Kidney (tissue), 22 donors: ENCODE measurements at places on chromosomes 13 and 19. TPM values are rescaled to one million over a fixed set of nuclear protein-coding genes. Genes with fewer than 3 reads are reported as not detected.
A peak's percentile ranks its signal among the peaks of the same experiment; 100 is the strongest.

The ZNF878 gene
- total RNA-seq: 0.60 TPM

The PTH2 gene
- total RNA-seq: not detected

The PTOV1 gene
- total RNA-seq: 118 TPM

The FLT3 gene
- 2.9 TPM for total RNA-seq

The CYP2S1 gene
- total RNA-seq: 2.0 TPM

The HCST gene
- total RNA-seq: 16.7 TPM

The MARK4 gene
- 29.7 TPM for total RNA-seq

The N4BP2L1 gene
- total RNA-seq: 14.5 TPM

The UBA52 gene
- total RNA-seq: 828 TPM

The FAM32A gene
- 53.5 TPM for total RNA-seq

The NPAS1 gene
- 0.38 TPM for total RNA-seq

The CGB7 gene
- not detected for total RNA-seq

DNA sequence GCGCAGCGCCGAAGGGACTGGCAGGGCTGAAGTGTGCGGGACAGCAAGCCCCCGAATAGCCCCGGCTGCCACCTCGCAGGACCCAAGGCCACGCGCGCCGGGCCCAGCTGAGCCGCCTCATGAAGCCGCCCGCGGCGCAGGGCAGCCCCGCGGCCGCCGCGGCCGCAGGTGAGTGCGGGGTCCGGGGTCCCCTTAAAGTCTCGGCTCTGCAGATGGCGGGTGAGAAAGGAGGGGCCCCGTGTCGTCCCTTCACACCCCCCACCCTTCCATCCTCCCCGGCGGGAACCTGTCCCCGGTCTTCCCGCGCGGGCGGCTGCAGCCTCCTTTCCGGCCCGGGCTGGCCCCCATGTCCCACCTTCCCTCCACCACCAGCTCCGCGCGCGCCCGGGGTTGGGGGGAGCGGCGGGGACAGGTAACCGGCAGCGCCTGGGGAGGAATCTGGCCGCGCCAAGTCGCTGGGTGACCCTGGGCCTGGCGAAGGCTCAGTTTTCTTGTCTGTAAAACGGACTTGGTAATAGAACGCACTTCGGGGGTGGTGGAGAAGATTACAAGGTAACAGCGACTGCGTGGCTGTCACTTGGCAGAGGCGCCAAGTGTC is 338 bp downstream of the RGCC start:
- peak; percentile 13 for DNase-seq

GRCh38 chr13:110134801-110135200 is 172.2 kb downstream of the COL4A1 start:
- DNase-seq: peak; percentile 73

DNA sequence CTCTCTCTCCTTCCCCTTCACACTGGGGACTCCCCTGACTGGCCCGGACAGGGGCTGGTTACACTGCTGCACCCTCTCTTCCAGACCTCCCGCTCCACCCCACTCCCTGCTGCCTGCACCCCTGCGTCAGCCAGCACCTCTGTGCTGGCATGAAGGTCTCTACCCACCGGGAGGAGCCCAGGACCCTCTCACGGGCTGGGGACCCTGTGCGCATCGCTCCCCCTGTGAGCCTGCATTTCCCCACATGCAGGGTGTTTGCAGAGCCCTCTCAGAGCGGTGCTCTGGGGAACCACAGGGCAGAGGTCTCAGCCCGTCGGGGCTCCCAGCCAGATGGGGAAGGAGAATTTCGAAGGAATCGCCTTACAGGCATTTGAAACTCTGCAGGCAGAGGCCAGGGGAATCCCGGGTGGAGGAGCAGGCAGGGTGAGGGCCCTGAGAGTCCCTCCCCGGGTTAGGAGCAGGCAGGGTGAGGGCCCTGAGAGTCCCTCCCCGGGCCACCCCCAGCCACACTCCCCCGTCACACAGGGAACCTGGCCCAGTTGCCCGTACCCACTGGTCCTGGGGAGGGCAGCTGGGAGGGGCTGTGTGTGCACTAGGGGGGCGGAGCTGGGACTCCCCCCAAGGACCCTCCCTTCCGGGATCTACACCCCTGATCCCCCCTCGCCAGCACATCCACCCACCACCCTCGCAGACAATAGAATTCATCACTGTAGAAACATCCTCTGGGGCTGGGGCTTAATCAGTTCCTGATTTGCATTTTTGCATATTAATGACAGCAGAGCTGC is 16.3 kb upstream of the TCF3 start:
- no peak for DNase-seq

DNA sequence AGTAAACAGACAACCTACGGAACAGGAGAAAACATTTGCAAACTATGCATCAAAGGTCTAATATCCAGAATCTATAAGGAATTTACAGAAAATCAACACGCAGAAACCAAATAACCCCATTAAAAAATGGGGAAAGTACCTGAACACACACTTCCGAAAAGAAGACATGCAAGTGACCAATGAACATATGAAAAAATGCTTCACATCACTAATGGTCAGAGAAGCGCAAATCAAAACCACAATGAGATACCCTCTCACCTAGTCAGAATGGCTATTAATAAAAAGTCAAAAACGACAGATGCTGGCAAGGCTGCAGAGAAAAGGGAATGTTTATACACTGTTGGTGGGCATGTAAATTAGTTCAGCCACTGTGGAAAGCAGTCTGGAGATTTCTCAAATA is 29.5 kb downstream of the SLC25A15 start:
- DNase-seq: no peak

- no peak for DNase-seq
These were observed 7.6 kb downstream of the KCNN1 start for GRCh38 chr19:17974551-17974950.

- no peak for DNase-seq
These were observed 1442.9 kb downstream of the UQCRFS1 start for GRCh38 chr19:27770095-27770494.

DNA sequence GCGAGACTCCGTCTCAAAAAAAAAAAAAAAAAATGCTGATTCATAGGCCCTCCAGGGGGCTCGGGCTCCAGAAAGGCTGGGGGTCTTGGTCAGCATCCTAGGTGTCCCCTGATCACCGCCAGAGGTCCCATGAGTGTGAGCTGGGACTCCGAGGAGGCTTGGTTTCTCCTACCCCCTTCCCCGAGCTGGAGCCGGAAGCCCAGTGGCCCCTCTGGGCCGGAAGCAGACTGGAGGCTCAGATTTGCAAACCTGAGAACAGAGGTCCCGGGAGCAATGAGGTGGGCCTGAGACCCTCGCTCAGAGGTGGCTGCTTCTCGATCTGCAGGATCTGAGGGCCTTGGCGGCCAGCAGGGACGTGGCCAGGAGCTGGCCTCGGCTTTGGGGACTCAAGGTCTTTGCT is 41.5 kb downstream of the EFNA2 start:
- DNase-seq: no peak

GRCh38 chr13:83773961-83774360 is 108.3 kb downstream of the SLITRK1 start:
- DNase-seq: no peak

- DNase-seq: no peak
These were observed 62.4 kb upstream of the C1QTNF9 start for GRCh38 chr13:24247016-24247415.

GRCh38 chr13:112117258-112117954 is 50.5 kb downstream of the SOX1 start:
- no peak for DNase-seq

- no peak for DNase-seq
These were observed 1168.4 kb downstream of the SLITRK1 start for GRCh38 chr13:82713687-82714405.

DNA sequence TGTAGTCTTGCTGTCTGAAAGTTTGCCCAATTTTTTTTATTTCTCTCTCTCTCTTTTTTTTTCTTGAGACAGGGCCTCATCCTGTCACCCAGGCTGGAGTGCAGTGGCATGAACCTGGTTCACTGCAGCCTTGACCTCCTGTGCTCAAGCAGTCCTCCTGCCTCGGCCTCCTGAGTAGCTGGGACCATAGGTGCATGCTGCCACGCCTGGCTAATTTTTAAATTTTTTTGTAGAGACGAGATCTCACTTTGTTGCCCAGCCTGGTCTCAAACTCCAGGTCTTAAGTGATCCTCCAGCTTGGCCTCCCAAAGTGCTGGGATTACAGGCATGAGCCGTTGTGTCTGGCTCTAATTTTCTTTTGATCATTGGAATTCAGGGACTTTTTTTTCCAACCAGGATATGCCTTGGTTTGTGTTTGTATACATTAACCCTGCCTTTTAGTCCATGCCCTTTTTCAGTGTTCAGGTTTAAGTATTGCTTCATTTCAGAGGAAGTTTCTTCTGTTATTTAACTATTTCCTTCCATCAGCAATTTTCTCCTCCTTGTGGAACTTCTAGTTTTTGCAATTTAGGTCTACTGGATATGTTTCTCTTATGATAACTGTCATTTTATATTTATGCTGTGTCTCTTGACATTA is 201.4 kb downstream of the PCCA start:
- DNase-seq: no peak

DNA sequence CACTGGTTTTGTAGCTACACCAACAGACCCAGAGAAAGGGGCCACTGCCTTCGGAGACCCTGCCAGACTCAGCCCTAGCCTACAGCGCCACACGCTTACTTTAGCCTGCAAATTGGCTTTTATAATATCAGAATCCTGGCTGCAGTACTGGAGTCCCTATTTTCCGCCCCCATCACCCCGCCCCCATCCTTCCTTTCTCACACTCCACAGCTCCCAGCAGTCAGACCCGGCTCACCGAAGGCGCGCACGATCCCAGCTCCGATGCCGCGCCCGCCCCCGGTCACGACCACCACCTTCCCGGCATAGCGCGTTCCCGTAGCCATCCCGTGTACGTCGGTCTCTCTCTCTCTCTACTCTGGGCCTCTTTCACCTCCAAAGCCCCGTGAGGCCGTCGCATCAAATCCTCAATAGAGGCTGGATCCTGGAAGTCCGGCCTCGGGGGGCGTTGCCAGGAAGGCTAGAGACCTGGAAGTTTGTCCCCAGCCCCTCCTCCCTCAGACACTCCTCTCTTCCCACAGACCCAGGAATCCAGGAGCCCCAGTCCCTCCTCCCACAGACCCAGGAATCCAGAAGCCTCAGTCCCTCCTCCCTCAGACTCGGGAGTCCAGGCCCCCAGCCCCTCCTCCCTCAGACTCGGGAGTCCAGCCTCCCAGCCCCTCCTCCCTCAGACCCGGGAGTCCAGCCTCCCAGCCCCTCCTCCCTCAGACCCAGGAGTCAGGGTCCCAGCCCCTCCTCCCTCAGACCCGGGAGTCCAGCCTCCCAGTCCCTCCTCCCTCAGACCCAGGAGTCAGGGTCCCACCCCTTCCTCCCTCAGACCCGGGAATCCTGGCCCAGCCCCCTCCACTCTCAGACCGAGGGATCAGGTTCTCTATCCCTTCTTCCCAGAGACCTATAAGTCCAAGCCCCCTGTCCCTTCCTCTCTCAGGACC is at the start of gene HSD17B14:
Gene HSD17B14 (minus strand): TSS at position 403 of the 929 bp plus-strand sequence. CDS start 80 bp downstream, at position 323.
- DNase-seq: peak; percentile 83

- no peak for DNase-seq
These were observed 717.3 kb downstream of the DACH1 start for GRCh38 chr13:71149498-71150363.

GRCh38 chr19:3573858-3574637 is 1.3 kb downstream of the HMG20B start:
- DNase-seq: peak; percentile 92

GRCh38 chr19:47518139-47518538 is 3.3 kb upstream of the NAPA start:
- no peak for DNase-seq

- DNase-seq: no peak
These were observed 151.6 kb downstream of the IER2 start for GRCh38 chr19:13301627-13302334.

- no peak for DNase-seq
These were observed 8.0 kb downstream of the LILRB4 start for GRCh38 chr19:54670576-54671357.

- peak; percentile 40 for DNase-seq
These were observed 1.6 kb downstream of the ZNF414 start for GRCh38 chr19:8512115-8512967.

GRCh38 chr19:49387936-49388372 is at the start of gene KASH5:
TSS of gene KASH5 (plus strand) at chr19:49388249. CDS start at chr19:49390884, 2,635 bp downstream.
- DNase-seq: peak; percentile 96

- no peak for DNase-seq
These were observed 9.8 kb downstream of the ZNF653 start for GRCh38 chr19:11495885-11496284.

DNA sequence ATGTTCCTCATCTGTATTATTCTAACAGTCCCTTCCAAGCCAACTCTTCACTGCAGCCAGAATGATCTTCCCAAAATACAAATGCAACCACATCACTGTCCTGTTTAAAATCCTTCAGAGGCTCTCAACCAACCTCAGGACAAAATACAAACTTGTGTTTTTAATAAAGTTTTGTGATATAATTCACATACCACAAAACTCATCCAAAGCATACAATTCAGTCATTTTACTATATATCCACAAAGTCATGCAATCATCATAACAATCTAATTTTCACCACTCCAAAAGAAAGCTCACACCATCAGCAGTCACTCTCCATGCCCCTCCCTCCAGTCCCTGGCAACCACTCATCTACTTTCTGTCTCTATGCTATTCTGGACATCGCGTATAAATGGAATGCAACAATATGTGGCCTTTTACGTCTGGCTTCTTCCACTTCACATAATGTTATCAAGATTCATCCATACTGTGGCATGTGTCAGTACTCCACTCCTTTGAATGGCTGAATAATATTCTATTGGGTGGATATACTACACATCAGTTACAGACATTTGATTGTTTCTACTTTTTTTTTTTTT is 81.7 kb upstream of the DOCK9 start:
- no peak for DNase-seq

GRCh38 chr13:36919833-36920615 is at the start of gene SMAD9:
TSS of gene SMAD9 (minus strand) at chr13:36920238. CDS start at chr13:36879689, 40,549 bp downstream.
- peak; percentile 89 for DNase-seq

GRCh38 chr13:51063909-51064308 is 47.2 kb downstream of the C13orf42 start:
- no peak for DNase-seq

DNA sequence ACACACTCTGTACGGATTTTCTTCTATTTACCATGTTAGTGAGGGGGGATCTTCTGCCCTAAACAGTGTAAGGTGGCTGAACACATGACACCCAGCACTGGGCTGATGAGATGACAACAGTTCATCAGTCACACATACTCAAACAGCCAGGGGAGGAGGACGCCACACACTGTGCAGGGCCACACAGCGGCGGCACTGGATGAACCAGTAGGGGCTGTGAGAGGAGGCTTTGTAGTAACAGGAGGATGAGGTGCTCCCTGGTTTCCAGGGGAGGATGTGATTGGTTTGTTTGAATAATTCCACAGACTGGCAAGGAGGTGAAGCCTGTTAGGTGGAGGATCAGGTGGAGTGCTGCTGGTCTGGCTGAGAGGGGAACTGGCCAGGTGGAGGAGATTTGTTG is 16.3 kb upstream of the GTF3A start:
- no peak for DNase-seq
